Left renal cortex interstitium (tissue), 4 donors: ENCODE measurements at places on chromosomes 13 and 19. TPM values are rescaled to one million over a fixed set of nuclear protein-coding genes. Genes with fewer than 3 reads are reported as not detected.

DNA sequence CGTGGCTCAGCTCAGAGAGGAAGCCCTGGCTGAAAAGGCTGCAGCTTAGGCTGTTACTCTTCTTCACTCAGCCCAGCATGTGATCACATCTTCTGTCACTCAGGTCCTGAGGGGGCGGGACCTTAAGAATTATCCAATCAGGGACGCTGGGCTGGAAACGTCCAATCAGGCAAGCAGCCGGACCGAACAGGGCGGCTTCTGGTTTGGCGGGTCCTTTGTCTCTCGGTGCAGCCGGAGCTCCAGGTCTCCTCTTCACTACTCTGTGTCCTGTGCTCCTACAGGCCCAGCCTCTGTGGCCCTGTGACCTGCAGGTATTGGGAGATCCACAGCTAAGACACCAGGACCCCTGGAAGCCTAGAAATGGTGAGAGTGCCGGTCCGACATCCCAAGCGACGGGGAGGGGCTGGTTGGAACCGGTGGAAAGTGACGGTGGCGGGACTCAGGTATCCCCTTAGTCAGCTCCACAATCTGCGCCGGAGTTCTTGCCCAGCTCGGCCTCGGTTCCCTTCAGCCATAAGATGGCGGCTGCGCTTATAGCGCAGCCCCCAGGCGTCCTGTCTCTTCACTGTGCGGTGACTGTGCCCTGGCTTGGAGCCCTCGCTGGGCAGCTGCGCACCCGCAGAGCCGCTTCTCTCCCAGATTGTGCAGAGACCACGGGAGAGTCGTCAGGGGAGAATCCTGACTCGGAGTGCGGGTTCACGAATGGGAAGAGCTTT is at the start of gene ZNF93:
Gene ZNF93, plus strand, starts transcription at position 218 of the 716 bp plus-strand sequence. Its CDS starts 143 bp downstream, at position 361.
- peak; percentile 98 for DNase-seq

- no peak for DNase-seq
Observed at GRCh38 chr13:66996503-66996902, 233.6 kb downstream of the PCDH9 start.

Gene STARD13
- 27.8 TPM for polyA plus RNA-seq

DNA sequence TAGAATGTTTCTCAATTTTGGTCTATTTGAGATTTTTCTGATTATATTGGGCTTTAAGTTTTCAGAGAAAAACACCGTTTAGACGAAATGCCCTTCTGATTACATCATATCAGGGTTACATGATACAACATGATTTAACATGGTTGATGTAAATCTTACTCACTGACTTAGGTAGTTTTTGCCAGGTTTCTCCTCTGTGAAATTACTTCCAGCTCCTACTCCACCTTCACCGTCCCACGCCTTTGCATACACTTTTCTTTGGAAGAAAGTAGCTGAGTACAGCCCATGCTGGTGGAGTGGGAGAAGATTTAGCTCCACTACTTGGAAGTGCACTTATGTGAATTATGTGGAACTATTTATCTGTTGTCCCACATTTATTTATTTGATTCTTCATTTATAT is 433.2 kb upstream of the KLHL1 start:
- DNase-seq = no peak

DNA sequence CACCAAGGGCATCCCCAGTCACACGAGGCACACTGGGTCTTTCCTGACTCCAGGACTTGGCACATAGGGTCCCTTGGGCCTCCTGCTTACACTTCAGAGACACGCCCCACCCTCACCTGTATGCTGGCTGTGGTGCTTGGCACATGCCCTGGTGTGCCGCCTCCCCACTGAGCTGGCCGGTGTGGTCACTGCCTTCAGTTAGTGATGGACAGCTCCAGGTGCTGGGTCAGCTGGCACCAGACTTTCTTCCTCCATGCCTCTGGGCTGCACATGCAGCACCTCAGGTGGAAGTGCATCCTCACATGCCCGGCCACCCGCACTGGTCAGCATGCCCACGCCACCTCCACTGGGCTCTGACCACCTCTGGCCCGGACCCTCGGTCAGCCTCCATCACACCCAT is 52.9 kb downstream of the KLF2 start:
- DNase-seq = no peak
